CD4-positive, alpha-beta T cell treated with Interferon alpha-2 for 1 hour (primary cell): ENCODE measurements at places on chromosomes 5 and 9.

DNA sequence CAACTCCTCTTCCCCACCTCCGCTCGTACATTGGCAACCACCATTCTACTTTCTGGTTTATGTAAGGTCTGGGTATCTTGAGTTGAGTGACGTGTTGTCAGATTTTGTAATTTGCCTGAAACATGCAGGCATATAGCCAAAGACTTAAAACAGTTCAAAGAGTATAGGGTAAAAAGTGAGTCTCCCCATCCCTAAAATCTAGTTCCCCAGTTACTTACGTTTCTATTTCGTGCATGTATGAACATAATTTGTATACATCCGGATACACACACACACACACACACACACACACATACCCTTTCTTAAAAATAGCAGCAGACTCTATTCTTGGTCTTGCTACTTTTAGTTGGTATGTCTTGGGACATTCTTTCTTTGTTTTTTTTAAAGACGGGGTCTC is 915 bp downstream of the HSDL2 start:
- peak; percentile 18 for DNase-seq

DNA sequence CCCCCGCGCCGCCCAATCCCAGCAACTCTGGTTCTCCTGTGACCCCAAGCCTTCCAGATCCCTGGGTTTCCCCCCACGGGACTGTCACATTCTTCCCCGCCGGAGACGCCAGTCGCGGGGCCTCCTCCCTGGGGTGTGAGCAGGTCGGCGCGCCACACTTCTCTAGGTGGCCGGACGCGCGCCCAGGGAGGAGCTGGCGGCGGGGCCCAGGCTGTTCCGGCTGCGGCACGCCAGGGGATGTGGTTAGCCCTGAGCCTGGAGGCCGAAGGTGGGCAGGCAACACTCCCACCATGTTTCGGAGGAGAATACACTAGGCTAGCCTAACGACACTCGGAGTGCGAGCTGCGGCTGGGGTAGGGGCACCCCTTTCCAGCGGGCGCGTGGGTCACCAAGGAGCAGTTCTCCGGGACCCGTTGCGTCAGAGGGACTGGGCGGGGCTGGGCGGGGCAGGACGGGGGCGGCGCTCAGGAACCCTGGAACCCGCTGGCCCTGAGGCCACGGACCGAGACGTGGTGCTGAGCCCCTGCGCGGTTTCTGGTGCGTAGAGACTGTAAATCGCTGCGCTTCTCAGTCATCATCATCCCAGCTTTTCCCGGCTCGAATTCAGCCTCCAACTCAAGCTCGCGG is at the start of gene SLC27A6:
Gene SLC27A6, plus strand, starts transcription at position 478 of the 627 bp plus-strand sequence. CDS start 650 bp downstream, outside the sequence.
- DNase-seq: no peak

- DNase-seq: no peak
These were observed 168.2 kb downstream of the DAB2IP start for GRCh38 chr9:121819428-121820231.

DNA sequence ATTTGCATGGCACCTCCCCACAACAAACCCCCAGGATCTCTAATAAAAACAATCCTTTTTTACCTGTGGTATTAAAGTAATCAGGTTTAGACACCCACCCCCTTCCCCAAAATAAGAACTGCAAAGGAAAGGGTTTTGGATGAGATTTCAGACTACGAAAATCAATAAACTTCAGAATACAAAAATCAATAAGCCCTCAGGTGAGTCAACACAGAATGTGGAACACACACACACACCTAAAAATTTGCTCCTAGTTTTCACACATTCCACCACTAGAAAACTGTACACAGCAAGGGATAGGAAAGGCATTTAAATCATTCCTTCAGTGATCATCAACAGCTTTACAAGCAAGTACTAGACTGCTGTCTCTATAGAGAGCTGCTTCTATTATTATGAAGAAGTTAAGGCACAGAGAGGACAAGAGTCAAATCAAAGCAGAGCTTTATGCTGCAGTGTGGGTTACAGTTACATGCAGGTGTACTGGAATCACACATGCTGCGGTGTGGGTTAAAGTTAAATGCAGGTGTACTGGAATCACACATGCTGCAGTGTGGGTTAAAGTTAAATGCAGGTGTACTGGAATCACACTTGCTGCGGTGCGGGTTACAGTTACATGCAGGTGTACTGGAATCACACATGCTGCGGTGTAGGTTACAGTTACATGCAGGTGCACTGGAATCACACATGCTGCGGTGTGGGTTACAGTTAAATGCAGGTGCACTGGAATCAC is 36.3 kb downstream of the PFDN1 start:
- DNase-seq: no peak

DNA sequence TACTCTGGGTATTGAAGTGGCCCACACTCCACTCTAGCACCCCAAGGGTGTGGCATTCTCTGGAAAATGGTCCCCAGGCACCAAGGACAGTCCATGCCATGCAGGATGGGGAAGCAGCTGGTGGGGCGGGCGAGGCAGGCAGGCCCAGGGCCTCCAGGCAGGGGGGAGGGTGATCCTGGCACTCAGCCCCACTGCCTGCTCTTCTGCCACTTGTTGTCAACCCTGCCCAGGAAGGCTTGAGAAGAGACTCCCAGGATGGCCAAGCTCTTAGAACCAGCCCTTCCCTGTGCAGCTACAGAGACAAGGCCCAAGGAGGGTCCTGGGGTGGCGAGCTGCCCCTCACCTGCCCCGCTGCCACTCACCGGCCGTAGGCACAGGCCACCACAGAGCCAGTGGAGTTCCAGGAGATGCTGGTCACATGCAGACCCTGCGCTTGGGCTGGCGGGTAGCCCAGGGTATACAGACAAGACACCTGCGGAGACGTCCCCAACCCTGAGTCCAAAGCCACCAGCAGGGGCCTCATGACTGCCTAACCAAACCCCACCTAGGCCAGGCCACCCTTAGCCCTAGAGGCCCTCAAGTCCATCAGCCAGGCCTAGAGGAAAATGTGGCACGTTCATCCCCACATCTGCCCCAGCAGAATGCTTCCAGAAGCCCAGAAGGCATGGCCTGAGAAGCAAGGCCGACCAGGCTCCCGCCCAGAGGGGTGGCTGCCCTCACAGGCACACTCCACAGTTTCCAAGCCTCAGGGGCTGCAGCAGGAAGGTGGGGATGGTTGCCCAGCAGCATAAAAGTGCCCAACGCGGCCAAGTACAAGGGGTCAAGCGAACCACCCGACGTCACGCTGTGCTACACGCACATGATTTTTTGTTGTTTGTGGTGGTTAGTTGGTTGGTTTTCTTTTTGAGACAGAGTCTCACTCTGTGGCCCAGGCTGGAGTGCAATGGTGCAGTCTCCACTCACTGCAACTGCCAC is 19.8 kb downstream of the DYNC2I2 start:
- no peak for DNase-seq

DNA sequence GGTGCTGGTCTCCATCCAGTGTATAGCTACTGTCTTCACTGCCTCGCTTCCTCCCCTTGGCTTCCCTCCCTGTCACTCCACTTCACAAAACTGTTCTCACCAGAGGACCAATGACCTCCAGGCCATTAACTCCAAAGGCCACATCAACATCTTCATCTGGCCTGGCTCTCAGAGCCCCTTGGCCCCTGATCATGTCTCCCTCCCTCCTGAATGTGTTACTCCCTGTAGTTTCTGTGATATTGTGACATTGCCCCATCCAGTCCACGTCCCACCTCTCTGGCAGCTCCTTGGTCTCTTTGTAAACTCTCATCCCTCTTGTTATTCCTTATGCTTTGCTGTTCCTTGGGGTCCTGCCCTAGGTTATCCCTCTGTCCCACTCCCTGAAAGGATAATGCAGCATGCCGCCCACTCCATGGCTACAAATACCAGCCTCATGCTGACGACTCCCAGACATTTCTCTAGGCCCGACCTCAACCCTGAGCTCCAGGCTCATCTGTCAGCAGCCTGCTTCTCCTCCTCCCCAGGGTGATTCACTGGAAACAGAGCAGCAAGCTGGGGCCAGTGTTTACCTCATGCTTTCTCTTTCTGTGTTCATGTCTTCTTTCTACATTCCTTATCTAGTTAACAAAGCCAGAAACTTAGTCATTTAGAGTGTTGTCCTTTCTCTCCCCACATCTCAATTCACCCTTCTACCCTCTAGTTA is 312.2 kb downstream of the SPOCK1 start:
- no peak for DNase-seq

DNA sequence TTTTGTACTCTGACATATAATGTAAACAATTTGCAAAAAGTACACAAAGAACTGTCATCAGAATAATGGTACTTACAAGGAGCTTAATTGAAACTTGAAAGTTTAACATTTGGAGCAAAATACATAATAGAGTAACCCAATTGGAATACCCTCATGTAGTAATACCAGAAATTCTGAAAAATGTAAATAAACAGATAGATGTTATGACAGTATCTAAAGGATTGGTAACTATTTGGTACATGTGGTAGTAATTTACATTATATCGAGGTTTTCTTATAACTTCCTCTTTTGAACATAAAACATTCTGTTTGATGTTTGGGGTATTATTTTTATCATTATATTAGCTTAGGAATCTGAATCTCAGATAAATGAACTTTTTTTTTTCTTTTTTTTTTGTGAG is 211.7 kb upstream of the ELL2 start:
- DNase-seq: no peak

- DNase-seq: no peak
These were observed 457.3 kb downstream of the ZNF608 start for GRCh38 chr5:124289130-124289529.

DNA sequence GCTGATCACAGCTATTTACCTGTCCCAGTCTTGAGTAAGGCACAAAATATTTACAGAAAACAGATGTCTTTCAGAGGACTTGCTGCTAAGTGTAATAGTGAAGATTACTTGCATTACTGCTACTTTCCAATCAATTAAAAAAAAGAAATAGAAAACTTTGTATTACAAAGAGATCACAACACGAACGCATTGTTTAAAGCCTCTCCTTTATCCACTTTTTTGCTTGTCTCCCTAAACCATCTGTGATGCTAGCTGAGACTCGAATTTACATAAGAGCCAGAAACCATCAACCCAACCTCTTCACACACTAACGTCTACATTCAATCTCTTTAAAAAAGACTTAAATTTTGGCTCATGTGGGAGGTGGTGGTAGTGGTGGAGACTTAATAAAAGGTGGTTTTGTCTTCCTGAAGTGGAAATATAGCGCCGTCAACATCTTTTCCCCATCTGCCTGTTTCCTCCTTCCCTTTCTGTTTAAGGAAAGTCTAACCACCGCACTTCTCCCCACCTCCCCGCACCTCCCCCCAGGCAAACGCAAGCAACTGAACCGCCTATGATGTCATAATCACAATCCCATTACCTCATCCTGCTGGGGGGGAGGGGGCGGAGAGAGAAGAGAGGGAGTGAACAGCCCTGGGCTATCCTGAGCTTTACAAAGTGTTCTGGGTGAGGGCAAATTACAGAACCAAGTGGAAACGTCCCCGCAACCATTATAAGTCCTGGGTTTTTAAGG is 948 bp upstream of the FAM53C start:
- peak; percentile 81 for DNase-seq

GRCh38 chr5:168192120-168192519 is 99.3 kb upstream of the WWC1 start:
- DNase-seq: no peak

DNA sequence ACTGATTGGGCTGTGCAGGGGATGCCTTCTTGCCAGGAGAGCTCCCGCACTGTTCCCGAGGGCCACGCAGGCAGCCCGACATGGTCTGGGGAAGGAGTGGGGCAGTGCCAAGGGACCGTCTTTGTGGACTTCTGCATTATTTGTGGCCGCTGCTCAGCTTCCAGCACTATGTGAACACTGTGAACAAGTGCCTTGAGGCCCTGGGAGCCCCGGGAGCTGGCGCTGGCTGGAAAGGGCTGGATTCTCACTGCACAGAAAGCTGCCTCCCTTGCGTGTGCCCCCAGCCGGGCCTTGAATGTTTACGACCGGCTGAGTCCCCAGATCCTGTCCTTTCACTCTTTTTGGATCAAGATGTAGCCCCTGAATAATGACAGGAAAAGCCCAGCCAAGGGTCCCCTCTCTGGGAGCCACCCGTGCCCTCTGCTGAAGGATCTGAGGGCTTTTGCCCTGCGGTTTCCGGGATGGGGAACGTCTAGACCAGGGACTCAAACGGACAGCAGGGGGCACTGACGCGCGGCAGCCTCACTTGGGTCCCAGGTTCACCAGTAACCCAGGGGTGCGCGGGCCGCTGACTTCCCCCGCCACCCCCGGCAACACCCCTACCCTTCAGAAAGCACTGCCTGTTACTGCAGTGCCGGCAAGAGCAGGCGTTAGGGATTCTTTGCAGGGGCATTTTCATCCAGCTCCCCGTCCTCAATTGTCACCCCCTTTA is 98.9 kb upstream of the FCN2 start:
- DNase-seq: no peak

GRCh38 chr5:168602517-168602916 is 23.3 kb upstream of the PANK3 start:
- no peak for DNase-seq

GRCh38 chr5:9617739-9618504 is 12.2 kb downstream of the TAS2R1 start:
- DNase-seq: no peak

- DNase-seq: no peak
These were observed 104.2 kb downstream of the LIFR start for GRCh38 chr5:38452201-38452600.

GRCh38 chr5:98679963-98680362 is 93.5 kb upstream of the RGMB start:
- no peak for DNase-seq
